T-helper 17 cell (primary cell): ENCODE measurements at places on chromosomes 13 and 19.

- no peak for DNase-seq
Measured at GRCh38 chr13:81760316-81760715, 1419.4 kb upstream of the SPRY2 start.

- no peak for DNase-seq
Measured at GRCh38 chr19:14871619-14872230, 14.2 kb downstream of the OR7A17 start.

DNA sequence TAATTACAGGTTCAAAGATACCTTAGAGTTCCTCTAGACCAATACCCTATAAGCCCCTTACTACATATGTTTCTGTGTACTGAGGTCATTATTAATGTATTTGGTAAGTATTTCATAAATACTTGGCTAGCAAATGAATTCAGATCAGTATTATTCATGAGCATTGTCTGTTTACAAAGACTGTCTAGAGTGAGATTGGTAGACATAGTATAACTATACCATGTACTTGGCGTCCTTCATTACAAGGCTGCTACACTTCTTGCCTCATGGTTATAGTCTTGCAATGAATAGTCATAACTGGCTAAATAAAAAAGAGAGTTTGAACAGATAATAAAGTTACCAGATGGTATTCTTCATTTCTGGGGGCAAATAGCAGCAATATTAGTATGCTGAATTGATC, 12.1 kb downstream of the SETDB2 start:
- DNase-seq: no peak

- no peak for DNase-seq
Measured at GRCh38 chr13:70088926-70089325, 18.7 kb upstream of the ATXN8OS start.

GRCh38 chr19:45876411-45877197, 9.3 kb downstream of the IRF2BP1 start:
- DNase-seq: no peak

GRCh38 chr13:109152941-109153340, 523.5 kb downstream of the MYO16 start:
- no peak for DNase-seq
